ENCODE measurements at places on chromosomes 2 and 18.

DNA sequence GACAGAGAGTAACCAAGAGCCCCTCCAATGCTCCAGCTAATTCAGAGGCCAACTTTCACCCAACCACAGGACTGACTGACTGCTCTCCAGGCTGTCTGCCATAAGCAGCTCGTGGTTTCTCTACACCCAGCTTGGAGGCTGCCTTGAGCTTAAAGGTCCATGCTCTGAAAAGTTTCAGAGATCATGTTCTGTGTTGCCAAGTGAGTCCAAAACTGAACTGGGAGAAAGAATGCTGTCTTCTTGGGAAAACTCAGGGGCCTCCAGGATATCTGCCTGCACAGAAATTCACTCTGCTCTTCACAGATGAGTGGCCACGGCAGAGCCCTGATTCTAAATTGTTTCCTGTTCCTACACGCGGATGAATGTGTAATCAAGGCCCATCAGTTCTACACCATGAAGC is 51.1 kb downstream of the LPIN2 start:
- DNase-seq, result no peak

GRCh38 chr2:44247924-44248323 is 27.4 kb upstream of the SLC3A1 start:
- no peak for DNase-seq

- DNase-seq, result no peak
These were observed 4.0 kb upstream of the RMC1 start for GRCh38 chr18:23499291-23499781.

DNA sequence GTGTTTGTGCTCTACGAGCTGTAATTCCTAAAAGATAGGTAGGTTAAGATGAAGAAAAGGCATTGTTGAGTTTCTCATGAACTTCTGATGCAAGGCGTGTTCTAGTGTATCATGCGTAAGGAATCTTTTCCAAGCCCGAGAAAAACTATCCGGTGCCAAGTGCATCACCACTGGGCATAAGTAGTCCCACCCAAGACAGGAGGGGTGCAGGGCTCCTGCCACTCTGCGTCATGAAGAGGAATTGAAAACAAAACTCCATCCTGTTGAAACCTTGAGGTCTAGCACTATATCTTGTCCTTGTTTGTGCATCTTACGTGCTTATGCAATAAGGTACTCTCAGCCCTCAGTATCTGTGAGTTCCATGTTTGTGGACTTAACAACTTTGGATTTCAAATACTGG is 45.7 kb downstream of the RAB31 start:
- DNase-seq, result no peak

- DNase-seq, result no peak
These were observed 753 bp upstream of the HOXD3 start for GRCh38 chr2:176156301-176156806.

- no peak for DNase-seq
These were observed 124.1 kb upstream of the XIRP2 start for GRCh38 chr2:166764216-166764615.
